ENCODE measurements at places on chromosomes 11 and 22. TPM values are rescaled to one million over a fixed set of nuclear protein-coding genes. Genes with fewer than 3 reads are reported as not detected.

The PATE2 gene
- polyA plus RNA-seq, result not detected

The THOC5 gene
- polyA plus RNA-seq, result 60.7 TPM

The OR10A2 gene
- not detected for polyA plus RNA-seq

The MPPED2 gene
- 0.02 TPM for polyA plus RNA-seq

The UPK3A gene
- polyA plus RNA-seq, result not detected

The TSKU gene
- polyA plus RNA-seq, result 4.5 TPM

The TMEM191C gene
- polyA plus RNA-seq, result 0.36 TPM

The IL10RA gene
- not detected for polyA plus RNA-seq

The OR5A1 gene
- not detected for polyA plus RNA-seq

The VPREB1 gene
- not detected for polyA plus RNA-seq

The HBB gene
- polyA plus RNA-seq, result 0.22 TPM

The RAG2 gene
- not detected for polyA plus RNA-seq

The RTN4R gene
- polyA plus RNA-seq, result 2.0 TPM

The SMIM35 gene
- polyA plus RNA-seq, result not detected

DNA sequence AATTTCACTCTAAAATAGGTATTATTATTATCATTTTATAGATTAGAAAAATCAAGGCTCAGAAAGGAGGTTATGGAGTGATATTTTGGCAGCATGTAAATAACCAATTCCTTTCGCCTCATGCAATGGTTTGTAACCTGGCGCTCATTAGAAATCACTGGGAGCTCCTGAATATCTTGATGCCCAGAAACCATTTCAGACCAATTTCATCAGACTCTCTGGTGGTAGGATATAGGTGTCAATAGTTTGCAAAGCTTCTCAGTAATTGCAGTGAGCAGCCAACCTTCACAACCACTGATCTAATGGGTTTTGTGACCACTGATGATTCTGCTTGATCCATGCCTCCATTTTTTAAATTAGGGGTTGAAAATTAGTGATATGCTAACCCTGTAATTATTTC lies 57.8 kb upstream of the ZC3H12C start:
- DNase-seq, result peak; percentile 26

- DNase-seq, result peak; percentile 88
These were observed 71.0 kb upstream of the TP53I11 start for GRCh38 chr11:45021692-45022141.

GRCh38 chr11:9922806-9923205 lies 258.9 kb downstream of the SWAP70 start:
- no peak for DNase-seq

GRCh38 chr11:42049650-42050049 lies 590.2 kb upstream of the LRRC4C start:
- peak; percentile 13 for DNase-seq

- DNase-seq, result no peak
These were observed 13.5 kb upstream of the MRGPRD start for GRCh38 chr11:68994161-68994893.

DNA sequence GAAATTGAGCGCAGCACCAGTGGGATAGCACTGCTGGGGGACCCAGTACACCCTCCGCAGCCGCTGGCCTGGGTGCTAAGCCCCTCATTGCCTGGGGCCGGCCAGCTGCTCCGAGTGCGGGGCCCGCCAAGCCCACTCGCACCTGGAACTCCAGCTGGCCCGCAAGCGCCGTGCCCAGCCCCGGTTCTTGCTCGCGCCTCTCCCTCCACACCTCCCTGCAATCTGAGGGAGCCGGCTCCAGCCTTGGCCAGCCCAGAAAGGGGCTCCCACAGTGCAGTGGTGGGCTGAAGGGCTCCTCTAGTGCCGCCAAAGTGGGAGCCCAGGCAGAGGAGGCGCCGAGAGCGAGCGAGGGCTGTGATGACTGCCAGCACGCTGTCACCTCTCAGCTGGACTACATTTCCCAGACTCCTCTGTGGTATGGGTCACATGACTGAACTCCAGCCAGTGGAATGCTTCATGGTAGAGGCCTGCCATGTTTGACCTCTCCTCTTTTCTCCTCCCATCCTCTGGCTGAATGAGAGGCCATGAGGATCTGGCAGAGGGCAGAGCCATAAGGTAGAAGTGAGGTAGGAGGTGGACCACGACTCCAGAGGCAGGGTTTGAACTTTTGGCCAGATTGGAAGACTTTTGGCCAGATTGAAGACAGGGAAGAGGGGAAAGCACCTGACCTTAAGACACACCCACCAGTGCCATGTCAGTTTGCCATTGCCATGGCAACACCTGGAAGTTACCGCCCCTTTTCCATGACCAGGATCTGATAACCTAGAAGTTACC lies 6.2 kb downstream of the MRGPRD start:
- DNase-seq, result peak; percentile 15

GRCh38 chr22:45984316-45984916 lies 7.5 kb upstream of the WNT7B start:
- DNase-seq, result no peak

- DNase-seq, result no peak
These were observed 763 bp upstream of the MS4A7 start for GRCh38 chr11:60377401-60378136.

DNA sequence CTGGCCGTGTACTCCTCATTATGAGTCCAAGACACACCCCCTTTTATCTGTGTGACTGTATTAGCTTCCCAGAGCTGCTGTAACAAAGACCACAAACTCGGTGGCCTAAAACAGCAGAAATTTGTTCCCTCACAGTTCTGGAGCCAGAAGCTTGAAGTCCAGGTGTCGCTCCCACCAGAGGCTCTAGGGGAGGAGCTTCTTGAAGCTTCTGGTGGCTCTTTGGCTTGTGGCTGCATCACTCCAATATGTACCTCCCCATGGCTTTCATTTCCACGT lies 3.0 kb downstream of the PRR5 start:
- DNase-seq, result no peak

DNA sequence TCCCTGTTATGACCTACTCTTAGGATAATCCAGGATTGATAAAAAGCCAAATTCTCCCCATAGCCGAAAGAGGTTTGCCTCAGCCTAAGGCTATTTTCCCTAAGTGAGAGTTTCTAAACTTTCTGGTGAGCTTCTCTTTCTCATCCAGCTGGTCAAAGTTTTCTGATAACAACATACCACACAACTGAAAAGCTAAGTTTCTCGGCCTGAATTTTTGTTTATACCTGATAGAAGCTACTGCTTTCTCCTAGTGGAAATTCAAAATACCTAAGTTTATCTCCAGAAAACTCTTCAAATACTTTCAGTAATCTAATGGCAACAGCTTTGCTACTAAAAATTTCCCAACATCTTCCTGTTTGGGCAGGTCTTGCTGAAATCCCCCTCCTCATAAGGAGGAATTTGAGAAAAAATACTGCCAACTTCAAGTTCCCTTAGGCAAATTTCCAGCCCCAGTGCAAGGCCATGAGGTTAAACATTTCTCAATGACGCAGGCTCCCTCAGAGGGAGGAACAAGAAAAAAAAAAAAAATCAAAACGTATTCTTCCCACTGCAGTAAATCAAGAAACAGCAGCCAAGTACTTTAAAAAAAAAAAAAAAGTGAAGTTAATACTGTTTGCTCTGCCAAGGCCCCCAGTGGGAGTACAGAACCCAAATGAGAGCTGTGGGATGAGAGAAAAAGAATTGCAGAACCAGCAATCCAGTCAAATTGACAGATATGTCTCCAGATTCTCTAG lies 127.0 kb downstream of the MRTFA start:
- peak; percentile 99 for DNase-seq

GRCh38 chr11:1467270-1467669 lies 19.3 kb downstream of the MOB2 start:
- no peak for DNase-seq

DNA sequence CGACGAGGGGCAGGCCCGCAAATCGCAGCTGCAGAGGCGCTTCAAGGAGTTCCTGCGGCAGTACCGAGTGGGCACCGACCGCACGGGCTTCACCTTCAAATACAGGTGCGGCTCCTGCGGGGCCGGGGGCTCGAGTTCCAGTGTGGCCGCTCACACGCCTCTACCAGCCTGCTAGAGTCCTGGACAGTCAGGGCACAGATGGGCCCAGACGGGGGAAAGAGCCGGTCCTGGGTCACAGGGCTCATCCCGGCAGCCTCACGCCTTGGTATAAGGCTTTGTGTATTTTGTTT lies 506 bp downstream of the MCM5 start:
- no peak for DNase-seq

GRCh38 chr22:49928555-49929210 lies 10.2 kb downstream of the CRELD2 start:
- DNase-seq, result no peak

DNA sequence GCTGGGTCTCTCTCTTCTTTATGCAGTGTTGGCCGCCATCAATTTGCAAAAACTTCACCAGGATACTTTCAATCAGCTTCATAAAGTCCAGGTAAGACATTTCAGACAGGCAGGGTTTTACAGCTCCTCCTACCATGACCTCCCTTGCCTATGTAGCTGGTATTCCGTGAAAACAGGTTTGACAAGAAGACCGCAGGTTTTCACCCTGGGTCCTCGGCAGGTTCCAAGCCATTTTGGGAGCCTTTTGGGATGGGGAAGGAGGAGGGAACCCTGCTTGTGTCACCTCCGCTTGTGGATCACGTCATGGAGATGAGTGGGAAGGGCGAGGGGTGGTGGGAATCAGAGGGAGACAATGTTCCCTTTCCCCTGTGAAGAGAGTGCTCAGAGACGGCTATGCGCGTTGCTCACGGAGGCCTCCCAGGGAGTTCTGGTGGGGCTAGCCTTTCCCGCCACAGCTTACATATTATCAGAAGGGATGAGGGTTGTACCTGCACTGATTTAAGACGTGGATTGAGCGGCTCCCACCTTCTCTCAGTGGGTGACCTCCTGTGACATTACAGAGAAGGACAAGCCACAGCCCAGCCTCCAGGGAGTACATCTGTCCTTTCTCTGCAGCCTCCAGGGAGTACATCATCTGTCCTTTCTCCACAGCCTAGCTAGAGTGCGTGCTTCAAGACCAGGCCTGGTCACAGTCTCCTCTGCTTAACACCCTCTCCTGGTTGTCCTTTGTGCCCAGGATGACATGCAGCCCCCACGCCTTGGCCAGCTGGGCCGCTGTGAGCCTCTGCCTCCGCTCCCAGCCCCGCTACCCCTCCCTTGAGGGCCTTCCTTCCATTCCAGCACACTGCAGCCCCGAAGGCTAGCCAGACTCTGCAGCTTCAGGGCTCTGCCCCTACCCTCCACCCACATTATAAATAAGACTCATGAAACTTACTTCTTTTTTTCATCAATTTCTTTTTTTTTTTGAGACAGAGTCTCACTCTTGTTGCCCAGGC lies 17.2 kb downstream of the GLB1L3 start:
- no peak for DNase-seq

GRCh38 chr11:73716153-73717056 lies 44.5 kb downstream of the RAB6A start:
- DNase-seq, result no peak

- DNase-seq, result no peak
These were observed 90.5 kb upstream of the XKR3 start for GRCh38 chr22:16915701-16916100.

DNA sequence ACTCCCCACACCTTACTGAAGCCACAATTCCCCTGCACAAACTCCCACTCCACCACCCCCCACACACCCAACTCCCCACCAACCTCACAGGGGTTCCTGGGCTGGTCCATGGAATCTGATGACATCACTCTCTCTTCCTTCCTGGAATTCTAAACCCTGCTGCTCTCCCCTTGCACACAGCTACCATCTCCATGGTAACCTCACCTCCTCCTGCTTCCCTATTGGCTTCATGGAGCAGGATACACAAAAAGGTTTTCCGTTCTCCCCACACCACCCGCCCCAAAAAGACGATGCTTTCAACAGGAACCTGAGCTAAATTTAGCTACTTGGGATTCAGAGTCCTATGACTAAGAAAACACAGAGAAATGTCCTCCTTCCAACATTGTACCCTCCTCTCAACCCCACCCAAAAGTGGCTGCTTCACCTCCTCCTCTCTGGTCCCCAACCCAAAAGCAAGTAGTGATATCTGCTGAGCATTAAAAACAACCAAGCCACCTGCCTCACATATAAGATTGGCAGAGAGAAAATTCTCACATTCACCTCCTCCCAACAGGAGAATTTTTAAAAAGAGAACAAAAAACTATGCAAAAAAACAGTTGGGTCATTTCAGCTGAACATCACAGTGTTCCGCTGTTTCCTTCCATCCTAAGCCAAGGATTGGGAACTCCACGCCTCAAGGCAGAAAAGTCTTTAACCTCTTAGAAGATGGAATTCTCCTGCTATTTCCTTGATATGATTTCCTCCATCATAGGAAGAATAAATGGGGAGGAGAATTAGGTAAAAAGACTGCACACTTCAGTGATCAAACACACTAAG lies 66.9 kb downstream of the RBFOX2 start:
- peak; percentile 66 for DNase-seq

GRCh38 chr11:116326146-116326545 lies 446.6 kb downstream of the BUD13 start:
- DNase-seq, result no peak

GRCh38 chr11:113618360-113618759 lies 87.7 kb downstream of the TMPRSS5 start:
- peak; percentile 8 for DNase-seq

GRCh38 chr11:118791961-118792569 lies 1.1 kb upstream of the DDX6 start:
- no peak for DNase-seq

GRCh38 chr22:40764763-40765441 lies 54.2 kb downstream of the SLC25A17 start:
- no peak for DNase-seq

DNA sequence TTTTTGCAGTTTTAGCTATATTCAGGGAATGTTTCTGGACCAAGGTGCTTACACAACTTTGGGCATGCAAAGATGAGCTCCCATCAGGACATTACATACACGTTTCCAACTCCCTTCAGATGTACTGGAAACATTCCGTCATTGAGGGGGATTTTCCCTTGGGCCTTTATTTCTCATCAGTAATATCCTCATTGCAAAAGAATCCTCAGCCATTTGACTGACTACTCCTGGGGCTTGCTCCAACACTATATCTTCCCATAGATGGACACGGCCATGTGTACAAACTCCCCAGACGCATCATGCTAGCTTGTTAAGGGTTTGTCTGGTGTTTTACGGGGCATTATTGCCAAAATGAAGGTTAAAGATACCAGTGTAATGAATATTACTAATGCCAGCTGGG lies 59.3 kb upstream of the NUP160 start:
- peak; percentile 61 for DNase-seq

DNA sequence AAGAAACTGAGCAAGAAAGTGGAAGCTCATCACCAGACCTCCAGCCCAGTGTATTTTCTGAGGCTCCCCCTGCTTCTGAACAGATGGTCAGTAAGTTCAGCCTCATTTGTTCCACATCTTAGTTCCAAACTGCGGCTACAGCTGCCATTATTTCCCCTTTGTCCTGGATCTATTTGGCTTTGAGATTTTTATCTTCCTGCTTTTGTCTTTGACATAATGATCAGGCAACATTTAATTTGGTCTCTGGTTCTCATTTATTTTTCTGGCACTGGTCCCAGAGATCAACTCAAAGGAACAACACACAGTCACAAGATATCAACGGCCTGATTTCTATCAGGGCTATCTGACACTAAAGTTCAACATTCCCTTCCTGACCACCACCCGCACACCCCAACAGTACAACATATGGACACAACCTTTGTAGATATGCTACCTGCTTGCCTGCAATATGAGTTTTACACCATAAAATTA lies 137.5 kb downstream of the FAM76B start:
- no peak for DNase-seq

All from fibroblast of lung (primary cell).